ENCODE measurements at places on chromosomes 16 and 17.

- DNase-seq = no peak
Measured at GRCh38 chr16:29779474-29779873, 1.4 kb downstream of the ZG16 start.

DNA sequence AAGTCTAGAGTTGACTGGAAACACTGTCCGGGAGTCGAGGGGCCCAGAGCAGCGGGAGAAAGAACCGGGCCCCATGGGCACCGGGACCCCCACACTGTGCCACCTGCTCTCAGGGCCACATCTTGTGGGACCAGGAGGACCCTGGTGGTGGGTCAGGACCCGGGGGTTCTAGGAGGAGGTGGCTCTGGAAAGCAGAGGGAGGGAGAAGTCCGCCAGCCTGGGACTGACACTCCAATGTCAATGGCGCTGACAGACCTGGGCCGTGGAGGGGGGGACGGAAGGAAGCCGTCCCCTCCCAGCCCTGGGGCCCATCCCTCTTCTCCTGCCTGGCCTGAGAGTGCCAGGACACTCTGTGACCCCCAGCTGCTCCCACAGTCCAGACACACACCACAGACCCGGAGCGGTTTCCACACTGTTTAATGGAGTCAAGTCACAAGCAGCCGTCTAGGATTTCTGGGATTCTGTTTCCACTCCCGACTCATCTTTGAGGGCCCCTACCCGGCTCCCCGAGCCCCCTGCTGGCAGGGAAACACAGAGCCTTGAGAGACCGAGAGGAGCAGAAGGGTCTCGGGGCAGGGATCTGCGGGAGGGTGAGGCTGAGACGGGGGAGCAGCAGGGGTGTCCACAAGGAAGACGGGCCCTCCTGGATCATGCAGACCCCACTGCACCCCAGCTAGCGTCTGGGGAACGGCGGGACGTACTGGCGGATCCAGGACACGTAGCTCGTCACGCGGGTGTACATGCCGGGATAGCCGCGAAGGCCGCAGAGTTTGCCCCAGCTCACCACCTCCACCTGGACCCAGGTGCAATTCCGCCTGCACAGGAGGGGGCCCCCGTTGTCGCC lies 23.5 kb upstream of the UBE2I start:
- no peak for DNase-seq

DNA sequence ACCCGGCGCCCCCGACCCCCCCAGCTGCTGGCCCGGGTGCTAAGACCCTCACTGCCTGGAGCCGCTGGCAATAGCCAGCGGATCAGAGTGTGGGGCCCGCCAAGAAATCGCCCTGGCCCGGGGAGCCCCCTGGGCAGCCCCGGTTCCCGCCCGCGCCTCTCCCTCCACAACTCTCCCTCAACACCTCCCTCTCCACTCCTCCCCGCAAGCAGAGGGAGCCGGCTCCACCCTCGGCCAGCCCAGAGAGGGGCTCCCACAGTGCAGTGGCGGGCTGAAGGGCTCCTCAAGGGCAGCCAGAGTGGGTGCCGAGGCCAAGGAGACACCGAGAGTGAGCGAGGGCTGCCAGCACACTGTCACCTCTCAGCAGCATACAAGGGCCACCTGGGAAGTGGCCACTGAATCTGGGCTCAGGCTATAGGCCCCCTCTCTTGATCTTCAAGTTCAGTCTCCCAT lies 385.5 kb downstream of the SEC14L1 start:
- DNase-seq = no peak

DNA sequence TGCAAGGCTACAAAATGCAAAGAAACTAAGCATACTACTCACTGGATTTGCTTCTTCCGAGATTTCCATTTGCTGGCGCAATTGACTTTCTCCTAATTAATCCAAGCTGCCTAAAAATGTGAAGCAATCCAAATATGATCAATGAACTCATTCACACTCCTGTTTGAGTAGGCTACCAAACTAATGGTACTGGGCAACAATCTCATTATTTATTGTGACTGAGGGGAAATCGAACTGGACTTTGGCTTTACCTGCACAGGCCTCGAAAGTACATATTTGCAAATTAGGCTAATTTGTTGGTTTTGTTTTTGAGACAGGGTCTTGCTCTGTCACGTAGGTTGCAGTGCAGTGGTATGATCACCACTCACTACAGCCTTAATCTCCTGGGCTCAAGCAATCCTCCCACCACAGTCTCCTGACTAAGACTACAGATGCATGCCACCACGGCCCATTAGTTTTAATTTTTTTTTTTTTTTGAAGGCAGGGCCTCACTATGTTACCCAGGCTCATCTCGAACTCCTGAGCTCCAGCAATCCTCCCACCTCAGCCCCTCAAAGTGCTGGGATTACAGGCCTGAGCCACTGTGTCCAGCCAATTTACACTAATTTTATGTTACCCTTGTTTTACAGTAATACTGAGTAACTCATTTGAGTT lies 2.6 kb downstream of the ERI2 start:
- DNase-seq = no peak

DNA sequence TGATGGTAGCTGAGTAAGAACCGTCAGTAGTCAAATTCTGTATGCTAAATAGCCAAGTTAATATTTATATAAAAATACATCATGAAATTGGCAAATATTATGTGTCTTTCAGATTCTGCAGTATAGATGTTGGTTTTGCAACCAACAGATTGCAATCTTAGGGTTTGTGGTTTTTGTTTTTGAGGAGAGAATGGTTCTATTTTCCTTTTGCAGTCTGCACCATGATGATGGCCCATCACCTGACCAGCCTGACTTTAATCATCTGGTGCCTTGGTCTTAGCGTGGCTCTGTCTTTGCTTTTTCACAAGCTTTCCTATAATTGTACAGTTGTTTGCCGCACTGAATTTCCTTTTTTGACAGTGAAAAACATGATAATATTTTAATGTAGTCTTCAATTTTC lies 50.7 kb downstream of the NUP93 start:
- no peak for DNase-seq

DNA sequence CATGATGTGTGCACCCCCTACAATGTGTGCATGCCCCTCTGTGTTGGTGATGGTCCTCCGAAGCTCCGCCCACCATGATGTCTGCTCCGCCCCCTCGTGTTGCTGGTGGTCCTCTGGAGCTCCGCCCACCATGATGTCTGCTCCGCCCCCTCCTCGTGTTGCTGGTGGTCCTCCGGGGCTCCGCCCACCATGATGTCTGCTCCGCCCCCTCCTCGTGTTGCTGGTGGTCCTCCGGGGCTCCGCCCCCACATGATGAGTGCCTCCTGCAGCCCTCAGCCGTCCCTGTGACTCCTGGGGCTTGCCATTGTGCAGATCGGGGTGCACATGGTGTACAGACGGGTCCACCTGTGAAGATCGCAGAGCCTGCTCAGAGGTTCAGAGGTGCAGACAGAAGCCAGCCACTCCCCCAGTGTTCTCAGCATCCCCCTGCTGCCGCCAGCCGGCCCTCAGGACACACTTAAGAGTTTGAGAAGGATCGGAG lies 129.1 kb upstream of the CHMP6 start:
- DNase-seq = no peak

GRCh38 chr16:55552621-55553020 lies 13.9 kb upstream of the CAPNS2 start:
- DNase-seq = no peak

- no peak for DNase-seq
Measured at GRCh38 chr17:61135782-61136181, 263.9 kb upstream of the TBX2 start.
